ENCODE measurements at places on chromosomes 3 and 15.

DNA sequence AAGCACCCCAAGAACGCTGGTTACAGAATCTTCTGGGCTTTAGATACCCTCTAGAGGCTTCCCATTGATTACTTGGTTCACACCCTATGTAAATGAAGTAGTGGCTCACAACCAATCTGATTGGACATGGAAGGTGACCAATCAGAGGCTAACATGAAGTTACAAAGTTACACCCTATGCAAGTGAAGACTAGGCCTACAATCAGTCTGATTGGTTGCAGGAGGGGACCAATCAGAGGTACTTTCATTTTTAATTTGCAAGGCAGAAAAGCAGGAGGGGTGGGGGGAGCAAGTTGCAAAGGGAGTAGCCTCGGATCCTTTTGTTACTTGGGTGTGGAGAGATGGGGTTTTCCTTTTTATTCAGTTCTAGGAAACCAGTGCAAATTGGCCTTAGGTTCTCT is 11.1 kb upstream of the RTP2 start:
- no peak for DNase-seq

GRCh38 chr3:42175386-42176240 is 84.5 kb downstream of the TRAK1 start:
- DNase-seq: no peak

DNA sequence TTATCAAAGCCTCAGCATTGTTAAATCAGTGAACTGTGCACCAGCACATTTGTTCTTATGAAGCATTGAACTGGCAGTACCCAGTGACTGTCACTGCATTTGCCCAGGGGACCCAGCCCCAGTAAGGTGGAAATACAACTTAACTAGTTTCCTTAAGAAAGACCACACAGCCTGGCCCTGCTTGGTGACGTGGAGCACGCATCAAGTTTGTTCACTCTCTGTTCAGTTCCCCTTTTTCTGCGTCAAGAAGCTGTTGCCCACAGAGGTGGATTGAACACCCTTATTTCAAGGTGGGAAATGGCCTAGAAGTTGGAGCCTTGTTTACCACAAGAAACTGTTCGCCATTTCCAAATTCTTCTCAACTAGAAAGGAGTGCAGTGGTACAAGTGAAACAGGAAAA is 69.9 kb upstream of the AGBL1 start:
- DNase-seq: no peak

DNA sequence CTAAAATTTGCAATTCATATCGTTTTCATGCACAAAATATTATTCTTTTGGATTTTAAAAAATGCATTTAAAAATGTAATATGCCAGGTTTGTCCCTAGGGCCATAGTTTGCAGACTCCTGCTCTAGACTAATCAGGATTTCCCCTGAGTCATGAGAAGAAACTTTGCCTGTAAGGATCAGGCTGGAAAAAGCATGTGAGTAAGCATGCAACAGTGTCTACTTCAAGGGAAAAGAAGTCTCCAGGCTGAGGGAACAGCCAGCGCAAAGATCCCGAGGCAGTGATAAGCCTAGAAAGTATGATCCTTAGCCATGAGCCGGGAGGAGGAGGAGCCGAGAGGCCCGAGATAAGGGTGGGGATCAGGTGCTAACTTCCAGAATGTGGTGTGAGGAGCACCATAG is 382.8 kb upstream of the CFAP20DC start:
- DNase-seq: no peak

DNA sequence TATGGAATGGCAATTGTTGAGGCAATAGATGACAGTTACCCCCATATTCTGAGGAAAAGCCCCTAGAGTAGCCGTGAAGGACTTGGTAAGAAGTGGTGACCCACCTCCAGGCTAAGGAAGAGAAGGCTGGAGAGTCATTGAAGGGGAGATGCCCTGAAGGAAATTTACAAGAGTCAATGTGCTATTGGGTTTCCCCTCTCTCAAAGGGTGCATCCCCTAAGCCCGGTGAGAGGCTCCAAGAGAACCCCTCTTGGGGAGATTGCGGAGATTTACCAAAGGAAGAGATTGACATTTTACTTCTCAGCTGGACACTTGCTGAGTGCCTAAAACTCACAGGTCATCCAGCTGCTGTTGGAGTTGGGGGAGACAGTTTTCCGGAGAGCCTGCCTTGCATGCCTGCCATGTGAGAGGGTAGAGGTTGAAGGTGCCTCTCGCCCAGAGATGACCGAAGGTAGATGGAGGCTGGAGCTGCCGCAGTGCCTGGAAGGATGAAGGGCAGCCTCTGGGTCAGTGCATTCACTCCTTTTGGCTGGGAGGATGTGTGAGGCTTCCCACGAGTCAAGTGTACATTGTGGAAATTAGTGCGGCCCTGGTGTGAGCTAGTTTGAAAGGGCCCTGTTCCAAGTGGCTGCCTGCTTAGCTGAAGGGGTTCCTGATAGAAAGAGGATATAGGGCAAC is 30.7 kb downstream of the MESD start:
- DNase-seq: no peak

DNA sequence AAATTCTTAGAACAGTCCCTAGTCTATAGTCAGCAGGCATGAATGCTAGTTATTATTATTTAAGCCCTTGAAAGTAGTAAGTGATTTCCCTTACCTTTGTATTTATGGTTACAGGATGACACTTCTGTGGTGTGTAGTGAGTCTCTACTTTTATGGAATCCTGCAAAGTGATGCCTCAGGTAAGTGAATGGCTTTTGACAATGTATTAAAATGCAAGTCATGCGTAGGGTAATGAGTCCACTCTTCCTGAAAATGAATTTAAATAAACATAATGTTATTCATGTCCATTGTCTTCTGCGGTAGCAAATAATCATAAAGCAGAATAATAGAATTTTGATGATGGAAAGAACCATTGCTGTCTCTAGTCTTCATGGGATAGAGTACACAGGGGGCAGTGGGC is 50.3 kb downstream of the IL1RAP start:
- no peak for DNase-seq

GRCh38 chr15:91152896-91153581 is 53.0 kb downstream of the SV2B start:
- DNase-seq: no peak

DNA sequence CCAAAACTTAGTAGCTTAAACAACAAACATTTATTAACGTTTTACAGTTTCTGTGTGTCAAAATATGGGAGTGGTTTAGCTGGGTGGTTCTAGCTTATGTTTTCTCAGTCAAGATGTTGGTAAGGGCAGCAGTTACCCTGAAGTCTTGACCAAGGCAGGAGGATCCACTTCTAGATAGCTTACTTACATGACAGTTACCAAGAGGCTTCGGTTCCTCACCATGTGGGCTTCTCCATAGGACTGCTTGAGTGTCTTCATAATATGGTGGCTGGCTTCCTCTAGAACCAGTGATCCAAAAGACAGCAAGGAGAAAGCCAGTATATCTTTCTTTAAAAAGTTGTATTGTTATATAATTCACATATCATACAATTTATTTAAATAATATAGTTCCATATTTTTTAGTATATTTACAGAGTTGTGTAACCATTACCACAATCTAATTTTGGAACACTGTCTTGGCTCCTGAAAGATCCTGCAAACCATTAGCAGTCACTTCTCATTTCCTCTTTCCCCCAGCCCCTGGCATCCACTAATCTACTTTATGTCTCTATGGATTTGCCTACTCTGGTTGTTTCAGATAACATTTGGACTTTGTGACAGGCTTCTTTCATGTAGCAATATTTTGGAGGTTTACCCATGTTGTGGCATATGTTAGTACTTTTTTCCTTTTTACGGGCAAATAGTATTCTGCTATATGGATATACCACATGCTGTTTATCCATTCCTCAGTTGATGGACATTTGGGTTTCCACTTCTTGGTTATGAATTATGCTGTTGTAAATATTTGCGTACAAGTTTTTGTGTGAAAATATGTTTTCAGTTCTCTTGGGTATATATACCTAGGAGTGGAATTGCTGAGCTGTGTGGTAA is 33.3 kb downstream of the MAPK6 start:
- no peak for DNase-seq

DNA sequence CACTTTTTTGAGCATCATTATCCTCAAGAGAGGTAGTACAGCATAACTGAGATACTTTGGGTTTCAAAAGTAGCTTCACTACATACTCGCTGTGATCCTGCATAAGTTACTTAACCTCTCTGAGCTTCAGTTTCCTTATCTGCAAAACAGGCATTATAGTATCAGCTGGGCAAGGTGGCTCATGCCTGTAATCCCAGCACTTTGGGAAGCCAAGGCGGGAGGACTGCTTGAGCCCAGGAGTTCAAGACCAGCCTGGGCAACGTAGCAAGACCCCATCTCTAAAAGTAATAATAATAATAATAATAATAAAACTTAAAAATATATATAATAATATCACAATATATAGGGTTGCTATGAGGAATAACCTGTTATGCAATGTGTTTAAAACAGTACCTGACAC is 10.9 kb downstream of the CIAO2A start:
- no peak for DNase-seq

DNA sequence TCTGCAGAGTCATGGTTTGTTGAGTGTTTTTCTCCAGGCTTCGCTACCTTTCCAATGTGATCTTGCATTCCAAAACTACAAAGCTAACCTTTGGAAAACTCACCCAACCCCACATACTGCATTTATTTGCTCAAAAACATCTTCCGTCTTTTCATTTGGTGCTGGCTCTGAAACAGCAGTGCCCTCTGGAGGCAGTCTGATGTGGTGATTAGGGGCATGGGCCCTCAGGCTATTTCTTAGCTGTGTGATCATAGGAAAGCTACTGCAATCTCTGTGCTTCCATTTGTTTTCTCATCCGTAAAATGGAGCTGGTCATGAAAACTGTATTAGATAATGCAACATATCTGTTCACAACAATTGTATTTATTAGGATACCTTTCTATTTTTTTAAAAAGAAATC is 47.0 kb downstream of the MTHFS start:
- no peak for DNase-seq
